ENCODE measurements at places on chromosomes 3 and 15.

DNA sequence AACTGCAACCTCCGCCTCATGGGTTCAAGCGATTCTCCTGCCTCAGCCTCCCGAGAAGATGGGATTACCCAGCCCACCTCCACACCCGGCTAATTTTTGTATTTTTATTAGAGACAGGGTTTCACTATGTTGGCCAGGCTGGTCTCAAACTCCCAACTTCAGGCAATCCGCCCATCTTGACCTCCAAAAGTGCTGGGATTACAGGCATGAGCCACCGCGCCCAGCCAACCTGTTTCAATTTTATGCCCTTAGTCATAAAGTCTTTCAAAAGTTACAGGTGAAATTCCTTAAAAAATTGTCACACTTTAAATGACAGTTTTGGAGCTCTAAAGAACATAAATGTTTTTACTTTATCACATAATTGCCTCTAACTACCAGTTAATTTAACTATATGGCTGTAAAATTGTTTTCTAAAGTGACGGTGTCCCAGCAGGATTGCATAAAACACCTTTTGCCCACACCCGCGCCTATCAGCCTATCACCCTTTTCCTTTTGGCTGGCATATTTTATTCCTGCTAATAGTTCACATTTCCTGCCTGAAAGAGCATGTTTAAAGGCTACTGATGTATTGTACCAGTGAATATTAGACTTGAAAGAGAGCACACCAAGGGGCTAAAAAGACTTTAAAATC lies 164.2 kb upstream of the SEMA6D start:
- no peak for DNase-seq

DNA sequence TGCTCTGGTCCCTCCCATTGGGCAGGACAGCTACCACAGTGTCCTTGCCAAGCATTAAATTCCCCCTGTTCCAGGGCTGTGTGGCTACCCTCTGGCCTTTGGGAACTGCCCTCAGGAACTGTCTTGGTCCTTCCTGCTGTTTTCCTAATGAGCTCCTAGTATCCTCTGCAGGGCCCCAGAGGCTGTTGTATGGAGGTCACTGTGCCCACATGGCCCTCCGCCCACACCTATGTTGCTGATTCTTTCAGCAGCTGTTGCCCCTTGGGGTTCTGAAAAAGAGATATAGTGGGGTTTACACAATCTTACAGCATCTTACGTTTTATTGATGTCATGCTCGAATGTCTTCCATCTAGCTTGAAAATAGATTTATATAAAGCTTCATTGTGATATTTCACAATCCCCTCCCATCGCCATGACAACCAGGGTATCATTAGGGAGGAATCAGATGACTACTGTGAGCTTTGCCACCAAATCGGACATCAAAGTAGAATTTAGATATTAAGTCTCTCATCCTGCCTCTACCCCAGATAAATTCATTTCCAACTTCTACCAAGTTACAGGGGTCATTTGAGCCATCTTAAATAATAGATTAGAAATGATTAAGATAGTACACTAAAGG lies 97.1 kb upstream of the NR2E3 start:
- DNase-seq = no peak

- DNase-seq = no peak
Observed at GRCh38 chr3:113329757-113330156, 111.5 kb downstream of the CFAP44 start.

DNA sequence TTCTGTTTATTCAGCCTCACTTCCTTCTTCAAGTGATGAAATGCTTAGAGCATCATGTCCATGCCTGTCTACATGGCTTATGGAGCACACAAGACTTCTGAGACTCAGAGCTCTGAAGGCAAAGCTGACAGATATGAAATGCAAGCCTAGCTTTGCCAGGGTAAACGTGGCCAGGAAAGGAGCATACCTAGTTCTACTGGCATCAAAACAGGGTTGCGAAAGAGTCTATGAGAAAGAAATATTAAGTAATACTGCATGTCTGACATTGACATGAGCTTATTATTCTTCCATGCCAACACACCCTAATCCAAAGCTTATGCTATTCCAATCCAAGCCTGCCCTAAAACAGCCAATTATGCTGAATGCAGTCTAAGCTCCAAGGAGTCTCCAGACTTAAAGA lies 391.5 kb downstream of the ERC2 start:
- DNase-seq = no peak

GRCh38 chr3:7632305-7632704 lies 771.4 kb downstream of the GRM7 start:
- no peak for DNase-seq

DNA sequence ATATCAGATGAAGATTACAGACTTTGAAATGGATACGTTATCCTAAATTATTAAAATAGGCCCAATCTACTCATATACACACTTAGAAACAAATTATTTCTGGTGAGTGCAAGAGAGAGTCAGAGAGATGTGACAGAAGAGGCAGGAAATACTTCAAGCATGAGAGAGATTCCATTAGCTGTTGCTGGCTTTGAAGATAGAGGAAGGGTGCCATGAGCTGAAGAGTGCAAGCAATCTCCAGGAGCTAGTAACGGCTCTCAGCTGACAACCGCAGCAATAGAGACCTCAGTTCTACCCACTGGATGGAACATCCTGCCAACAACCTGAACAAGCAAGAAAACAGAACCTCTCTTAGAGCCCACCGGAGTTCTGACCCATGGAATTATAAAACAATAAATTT lies 270.7 kb upstream of the SLITRK3 start:
- no peak for DNase-seq

GRCh38 chr3:148816427-148816826 lies 11.2 kb upstream of the CPB1 start:
- DNase-seq = no peak

DNA sequence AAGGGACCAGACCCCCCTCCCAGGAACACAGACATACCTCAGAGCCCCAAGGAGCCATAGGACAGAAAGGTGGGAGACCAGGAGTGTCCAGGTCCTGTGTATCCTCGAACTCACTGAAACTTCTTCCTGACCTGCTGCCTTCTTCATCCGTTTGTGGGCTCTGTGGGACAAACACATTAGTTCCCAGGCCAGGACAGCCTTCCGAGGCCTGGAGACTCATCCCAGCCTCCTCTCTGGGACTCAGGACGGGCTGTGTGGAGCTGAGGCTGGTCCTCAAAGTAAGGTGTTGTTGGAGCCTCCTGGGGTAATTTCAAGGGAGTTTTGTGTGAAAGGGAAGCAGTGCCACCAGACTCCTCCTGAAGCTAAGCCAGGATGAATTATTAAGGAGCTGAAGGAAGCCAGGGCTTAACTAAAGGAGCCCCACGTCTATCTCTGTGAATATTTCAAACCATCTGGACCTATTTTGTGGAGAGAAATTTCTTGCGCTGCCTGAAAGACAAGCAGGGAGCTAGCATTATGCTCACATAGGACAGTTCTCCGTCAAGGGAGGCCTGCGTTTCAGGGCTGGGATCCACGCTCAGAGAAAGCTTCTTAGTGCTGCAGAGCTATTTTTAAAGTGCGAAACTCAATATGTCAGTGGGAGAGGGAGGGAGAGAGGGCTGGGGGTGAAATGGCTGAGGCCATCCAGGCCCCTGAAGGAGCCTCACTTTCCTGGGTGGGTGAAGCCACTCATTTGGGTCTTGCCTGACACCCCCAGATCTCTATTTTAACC lies 29.8 kb upstream of the PLA2G4E start:
- DNase-seq = no peak

DNA sequence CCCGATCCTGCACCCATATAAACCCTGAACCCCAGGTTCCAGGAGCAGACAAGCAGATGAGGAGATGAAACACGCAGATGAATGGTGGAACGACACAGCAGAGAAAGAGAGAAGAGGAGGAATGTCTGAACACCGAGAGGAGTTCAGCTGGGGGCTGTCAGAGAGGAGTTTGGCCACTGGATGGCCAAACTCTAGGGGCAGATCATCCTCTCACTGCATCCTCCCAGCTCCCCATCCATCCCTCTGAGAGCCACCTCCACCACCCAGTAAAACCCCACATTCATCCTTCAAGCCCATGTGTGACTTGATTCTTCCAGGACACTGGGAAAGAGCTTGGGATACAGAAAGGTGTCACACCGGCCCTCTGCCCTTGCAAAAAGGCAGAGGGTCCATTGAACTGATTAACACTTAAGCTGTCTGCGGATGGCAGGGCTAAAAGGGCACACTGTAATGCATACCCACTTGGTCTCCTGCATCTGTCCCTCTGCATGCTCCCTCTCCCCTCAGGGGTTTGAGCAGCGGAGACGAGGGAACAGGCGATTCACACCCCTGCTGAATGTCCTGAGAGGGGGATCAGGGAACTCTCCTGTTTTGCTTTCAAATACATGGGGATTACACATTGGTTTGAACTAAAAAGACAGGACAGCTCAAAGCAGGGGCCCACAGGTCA lies 53.8 kb downstream of the TMED3 start:
- DNase-seq = no peak

- no peak for DNase-seq
Observed at GRCh38 chr3:8622873-8623691, 21.5 kb downstream of the SSUH2 start.

GRCh38 chr3:175692256-175692655 lies 833.1 kb downstream of the NAALADL2 start:
- DNase-seq = no peak

GRCh38 chr15:31503256-31503655 lies 176.6 kb downstream of the KLF13 start:
- DNase-seq = no peak

DNA sequence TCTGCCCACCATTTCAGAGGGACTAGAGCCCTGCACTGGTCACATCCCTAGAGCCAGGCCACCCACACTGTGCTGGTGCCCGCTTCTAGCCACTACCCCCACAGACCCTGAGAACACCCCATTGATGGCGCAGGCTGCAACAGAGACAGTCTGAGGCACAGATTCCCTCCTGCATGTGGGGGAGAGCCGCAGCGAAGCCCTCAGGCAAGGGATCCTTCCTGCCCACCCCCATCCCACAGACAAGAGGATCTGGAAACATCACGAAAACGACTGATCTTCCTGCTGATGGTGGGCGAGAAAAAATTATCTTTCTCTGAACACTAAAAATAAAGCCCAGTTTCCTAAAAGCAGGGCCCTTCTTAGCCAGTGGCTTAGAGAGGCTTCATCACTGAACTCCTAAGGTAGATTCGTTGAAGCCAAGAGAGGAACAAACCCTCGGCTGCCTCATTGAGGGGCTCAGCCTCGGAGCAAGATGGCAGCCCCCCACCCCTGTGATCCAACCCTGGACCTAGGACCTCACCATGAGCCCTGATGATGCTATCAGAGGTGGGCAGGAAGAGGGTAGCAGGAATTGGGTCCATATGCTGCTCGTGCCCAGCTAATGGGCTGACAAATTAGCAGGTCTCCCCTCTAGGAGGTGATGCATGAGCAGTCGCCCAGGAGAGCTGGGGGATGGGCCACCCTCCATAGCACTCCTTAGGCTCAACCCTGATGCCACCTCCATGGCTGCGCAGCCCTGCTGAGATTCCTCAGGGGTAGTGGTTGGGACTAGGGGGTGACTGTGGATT lies 54.5 kb downstream of the CACNA2D2 start:
- DNase-seq = no peak

DNA sequence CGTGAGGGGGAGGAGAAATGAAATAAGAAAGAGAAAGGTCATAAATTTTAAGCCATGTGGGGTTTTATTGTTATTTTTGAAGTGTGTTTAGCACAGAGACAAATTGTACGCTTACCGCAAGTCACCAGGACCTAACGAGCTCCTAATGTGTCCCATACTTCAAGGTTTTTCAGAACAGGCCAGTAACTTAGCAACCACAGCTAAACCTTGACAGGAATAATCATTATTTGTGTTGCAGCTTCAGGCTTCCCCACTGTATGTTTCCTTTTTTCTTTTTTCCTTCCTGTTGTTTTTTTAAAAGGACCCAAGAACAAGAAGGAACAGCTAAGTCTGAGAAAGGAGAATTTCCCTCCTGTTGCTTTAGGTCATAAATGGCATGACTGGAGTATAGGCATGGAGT lies 160.8 kb downstream of the TUSC7 start:
- no peak for DNase-seq

GRCh38 chr15:23072633-23073032 lies 33.3 kb upstream of the TUBGCP5 start:
- DNase-seq = no peak

DNA sequence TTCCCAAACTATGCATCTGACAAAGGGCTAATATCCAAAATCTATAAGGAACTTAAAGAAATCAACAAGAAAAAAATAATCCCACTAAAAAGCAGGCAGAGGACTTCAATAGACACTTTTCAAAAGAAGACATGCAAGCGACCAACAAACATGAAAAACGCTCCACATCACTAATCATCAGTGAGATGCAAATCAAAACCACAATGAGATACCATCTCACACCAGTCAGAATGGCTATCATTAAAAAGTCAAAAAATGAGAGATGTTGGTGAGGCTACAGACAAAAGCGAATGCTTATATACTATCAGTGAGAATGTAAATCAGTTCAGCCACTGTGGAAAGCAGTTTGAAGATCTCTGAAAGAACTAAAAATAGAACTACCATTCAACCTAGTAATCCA lies 20.2 kb downstream of the CFAP44 start:
- DNase-seq = no peak

DNA sequence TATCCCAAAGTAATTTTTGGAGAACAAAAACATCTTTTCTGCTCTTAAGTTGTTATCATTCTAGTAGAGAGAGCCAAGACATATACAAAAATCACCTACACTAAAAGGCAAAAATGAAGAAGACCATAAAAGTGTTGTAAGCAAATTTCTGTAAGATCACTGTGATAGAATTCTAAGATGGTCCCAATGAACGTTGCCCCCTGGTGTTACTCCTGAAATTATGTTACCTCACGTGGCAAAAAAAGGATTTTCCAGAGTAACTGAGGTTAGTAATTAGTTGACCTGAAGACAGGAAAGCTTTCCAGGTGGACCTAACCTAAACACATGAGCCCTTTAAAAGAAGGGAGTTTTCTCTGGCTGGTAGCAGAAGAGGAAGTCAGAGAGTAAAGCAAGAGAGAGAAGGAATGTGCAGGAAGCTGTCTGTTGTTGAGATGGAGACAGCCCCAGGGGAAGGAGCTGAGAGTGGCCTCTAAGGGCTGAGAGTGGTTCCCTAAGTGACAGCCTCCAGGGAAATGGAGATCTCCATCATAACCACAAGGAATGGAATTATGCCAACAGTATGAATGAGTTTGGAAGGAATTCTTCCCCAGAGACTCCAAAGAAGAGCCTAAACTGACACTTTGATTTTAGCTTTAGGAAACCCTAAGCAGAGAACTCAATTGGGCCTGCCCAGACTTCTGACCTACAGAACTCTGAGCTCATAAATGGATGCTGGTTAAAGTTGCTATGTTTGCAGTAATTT lies 205.9 kb downstream of the CD47 start:
- DNase-seq = no peak

DNA sequence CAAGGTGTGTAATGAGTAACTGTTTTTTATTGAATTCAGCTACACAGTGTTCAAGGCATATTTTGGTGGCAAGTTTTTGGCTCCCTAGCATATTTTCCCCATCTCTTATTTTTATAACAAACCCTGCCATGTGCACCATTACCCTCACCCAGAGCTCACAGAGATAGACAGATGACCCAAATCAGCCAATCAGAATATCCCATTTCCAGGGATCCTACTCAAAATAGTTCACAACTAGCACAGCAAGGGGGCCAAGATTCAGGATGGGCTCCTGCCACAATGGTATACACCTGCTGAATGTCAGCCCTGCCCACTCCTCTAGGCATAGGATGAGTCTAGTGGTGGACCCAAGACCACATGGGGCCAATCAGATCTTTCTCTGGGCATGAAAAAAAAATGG lies 78.8 kb upstream of the SETMAR start:
- no peak for DNase-seq

GRCh38 chr3:126578702-126579101 lies 20.0 kb upstream of the C3orf22 start:
- DNase-seq = no peak

Measured in stimulated activated CD4-positive, alpha-beta T cell treated with anti-CD3 and anti-CD28 coated beads, Interleukin-1b, Interleukin-23, amount 100 ng/mL, for 1 hour (primary cell).